EH (cell line): ENCODE measurements at places on chromosomes 11 and 22.
A peak's percentile ranks its signal among the peaks of the same experiment; 100 is the strongest.

DNA sequence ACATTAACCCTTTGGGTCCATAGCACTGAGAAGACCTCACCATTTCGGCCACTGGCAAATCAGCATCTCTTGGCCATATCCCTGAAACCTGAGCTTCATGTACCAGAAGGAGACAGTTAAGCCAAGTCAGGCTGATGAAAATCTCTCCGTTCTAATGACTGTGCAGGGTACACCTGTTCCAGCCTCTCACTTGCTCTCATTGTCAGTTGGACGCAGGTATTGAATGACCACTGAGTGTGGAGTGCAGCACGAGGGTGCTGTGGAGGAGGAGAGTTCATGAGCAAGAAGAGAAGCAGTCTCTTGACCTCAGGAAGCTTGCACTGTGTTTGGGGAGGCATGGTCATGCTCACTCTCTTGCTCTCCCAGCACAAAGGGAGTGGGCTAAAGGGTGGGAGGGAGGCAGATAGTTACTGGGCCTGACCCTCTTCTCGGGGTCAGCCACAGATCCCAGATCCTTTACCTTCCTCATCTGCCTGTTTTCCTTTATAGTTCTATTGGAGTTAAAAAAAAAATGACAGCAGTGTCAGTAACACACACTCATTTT lies 65.2 kb downstream of the ZBTB16 start:
- DNase-seq = no peak

DNA sequence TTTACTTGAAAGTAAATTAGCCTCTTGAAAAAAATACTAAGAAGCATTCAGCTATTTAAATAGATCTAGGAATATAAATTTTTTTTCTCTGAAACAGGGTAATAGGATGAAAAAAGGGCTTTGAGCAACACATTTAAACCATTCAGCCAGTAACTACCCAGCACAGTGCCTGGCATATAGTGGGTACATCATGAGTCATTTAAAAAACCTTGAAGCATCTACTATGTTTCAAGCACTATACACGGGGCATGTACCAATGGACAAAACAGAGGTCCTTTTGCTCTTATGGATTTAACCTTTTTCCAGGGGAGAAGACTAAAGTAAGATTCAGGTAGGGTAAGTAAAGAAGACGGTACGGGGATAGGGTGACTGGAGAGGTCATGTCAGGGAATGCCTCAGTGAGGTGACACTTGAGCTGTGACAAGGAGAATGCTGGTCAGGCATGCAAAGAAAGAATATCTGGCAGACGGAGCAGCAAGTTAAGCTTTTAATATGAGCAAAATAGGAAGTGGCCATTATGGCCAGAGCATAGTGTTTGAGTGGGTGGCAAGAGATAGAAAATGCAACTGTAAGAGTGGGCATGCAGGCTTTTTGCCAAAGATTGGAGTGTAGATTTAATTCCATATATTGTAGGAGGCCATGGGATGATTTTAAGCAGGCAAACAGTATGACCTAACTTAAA lies 101.1 kb downstream of the HIPK3 start:
- no peak for DNase-seq

DNA sequence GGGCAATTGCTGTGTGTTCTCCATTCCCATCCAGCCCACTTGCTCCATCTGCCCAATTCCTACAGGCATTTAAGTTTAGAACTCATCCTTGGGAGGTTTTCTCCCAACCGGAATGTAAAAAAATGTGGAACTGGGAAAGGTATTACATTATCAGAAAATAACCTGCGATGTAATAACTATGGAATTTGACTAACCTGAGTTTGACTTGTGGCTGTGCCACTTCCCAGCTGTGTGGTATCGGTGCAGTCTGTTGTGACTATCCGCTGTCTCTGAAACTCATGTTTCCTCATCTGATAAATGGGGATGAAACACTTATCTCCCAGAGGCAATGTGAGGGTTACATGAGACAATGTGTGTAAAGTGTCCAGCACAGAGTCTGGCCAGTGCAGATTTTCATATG lies 77.6 kb downstream of the TENM4 start:
- DNase-seq = no peak

DNA sequence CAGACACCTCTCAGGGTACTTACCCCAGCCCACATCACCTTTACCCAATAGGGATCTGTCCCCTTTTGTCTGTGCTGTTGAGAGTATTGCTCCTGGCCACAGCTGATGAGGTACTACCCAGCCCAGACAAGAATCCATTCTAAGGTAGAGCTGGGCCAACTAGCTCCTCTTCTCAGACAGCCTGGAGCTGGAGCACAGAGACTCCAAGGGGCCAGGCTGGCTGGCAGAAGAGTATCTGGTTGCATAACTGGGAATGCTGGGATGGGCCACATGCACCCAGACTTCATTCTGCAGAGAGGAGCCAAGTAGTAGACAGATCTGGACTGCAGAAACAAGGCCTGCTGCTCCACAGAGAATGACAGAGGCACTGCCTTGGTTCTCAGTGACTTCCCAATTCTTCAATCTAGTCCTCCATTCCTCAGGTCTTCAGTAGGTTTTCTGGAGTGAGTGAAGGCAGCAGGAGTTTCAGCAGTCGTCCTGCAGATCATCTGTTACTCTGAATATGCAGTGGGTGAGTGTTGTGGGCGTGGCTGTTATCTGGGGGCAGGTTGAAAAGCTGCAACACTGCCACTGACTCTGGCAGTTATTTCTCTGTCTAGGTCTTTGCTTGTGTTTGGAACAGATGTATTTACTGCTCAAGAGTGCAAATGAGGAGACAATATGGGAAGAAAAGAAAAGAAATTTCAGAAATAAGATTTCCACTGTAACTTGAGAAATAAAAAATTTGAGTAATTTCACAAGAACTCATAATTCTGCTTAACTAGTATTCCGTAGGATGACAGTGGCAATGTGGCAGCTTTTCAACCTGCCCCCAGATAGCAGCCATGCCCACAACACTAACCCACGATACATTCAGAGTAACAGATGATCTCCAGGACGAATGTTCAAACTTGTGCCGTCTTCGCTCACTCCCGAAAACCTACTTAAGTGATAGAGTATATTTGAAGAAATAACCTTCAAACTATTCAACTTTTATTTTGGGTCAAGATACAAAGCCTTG lies 34.9 kb downstream of the MAPK1 start:
- peak; percentile 34 for DNase-seq

DNA sequence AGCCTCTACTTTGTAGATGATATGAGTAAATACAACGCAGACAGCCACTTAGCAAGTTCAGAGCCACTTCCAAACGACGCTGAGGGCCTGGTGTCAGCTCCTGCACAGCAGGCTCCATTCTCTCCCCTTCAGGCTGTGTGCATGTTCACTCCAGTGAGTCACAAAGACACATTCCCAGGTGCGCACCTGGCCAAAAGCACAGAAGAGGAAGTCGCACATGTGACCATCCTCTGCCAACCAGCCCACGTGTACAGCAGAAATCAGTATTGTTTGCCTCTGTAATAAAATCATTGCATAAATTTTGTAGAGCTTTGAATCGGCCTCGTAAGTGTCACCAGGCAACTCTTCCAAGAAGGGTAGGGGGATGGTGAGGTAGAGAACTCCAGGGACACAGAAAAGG lies 19.5 kb upstream of the TPH1 start:
- DNase-seq = no peak

DNA sequence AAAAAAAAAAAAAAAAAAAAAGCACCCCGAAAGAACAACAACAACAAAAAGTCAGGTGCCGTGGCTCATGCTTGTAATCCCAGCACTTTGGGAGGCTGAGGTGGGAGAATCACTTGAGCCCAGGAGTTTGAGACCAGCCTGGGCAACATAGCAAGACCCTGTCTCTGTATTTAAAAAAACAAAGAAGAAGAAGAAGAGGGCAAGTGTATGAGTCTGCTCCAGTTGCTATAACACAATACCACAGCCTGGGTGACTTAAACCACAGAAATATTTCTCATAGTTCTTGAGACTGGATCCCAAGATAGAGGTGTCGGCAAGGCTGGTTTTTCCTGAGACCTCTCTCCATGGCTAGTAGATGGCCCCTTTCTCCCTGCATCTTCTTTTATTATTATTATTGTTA lies 12.4 kb downstream of the CRYBA4 start:
- DNase-seq = no peak

- no peak for DNase-seq
Observed at GRCh38 chr11:71355281-71355680, 92.9 kb downstream of the DHCR7 start.

DNA sequence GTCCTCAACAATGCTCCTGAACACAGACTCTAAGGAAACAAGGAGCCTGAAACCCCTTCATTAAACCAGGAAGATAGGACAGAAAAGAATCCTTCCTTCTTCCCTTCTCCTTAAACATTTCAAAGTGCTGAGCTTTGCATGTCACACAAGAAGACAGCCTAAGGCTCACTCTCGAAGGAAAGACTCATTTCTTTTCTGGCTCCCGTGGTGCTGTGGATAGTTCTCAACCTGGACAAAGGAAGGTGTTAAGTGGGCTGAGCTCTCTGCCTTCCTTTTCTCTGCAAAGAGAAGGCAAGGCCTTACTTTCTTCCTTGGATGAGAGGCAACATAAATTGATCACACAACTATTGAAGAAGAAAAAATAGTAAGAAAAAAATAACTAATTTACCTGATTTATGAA lies 452.4 kb upstream of the DDI1 start:
- DNase-seq = no peak

DNA sequence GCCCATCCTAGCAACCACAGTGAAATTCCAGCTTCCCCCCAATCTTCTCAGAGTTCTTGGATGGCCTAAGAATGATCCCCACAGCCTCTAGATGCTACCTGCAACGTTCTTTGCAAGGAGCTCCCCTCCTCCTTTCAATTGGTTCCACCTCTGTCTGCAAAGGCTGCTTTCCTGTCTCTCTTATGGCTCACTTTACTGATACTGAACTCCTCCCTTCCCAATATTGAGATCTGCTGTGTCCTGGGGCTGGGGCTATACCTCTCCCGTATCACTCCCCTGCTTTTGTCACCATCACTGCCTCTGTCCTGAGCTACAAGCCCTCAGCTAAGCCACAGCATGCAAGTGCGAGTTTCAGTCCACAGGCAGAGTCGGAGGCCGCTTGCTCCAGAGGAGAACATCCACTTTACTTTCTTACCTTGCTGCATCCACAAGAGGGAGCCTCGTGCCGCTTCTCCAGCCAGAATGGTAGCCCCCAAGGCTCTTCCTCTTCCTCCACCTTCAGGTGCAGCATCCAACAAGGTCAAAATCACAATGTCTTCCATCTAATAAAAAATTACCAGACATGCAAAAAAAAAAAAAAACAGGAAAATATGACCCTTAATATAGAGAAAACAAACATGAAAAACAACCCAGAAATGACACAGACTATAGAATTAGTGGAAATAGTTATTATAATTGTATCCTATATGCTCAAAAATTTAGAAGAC lies 48.6 kb upstream of the TMEM45B start:
- peak; percentile 40 for DNase-seq

- no peak for DNase-seq
Observed at GRCh38 chr22:38970551-38970950, 11.6 kb upstream of the APOBEC3B start.

DNA sequence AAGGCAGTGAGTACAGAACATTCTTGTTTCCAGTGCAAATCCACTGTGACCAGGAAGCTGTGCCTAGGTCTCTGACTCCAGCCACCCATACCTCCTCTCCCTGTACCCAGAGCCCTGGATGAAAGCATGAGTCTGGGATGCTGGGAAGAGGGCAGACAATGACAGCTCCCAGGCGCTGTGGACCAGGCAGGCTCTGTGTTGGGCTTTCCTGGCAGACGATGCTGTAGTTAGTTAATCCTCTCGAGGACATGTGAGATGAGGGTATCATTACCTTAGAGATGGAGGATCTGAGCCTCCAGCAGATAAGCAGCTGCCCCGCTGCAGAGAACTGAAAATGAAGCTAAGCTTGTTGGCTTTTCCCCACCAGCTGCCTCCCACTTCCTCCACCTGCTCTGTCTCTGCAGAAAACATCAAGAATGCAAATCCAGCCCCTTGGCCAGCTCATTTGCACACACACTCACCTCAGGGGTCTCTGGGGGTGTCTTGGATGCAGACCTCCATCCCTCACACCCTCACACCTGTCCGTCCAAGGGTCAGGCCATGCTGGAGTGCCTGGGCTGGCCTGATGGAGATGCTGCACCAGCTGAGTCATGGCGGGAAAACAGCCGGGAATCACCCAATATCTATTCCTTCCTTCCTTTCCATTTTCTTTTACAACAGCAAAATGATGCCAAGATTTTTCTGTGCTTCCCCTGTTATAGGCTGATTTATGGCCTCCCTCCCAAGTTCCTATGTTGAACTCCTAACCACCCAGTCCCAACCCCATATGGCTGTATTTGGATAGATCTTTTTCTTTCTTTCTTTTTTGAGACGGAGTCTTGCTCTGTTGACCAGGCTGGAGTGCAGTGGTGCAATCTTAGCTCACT lies 94.9 kb upstream of the SEPTIN5 start:
- DNase-seq = no peak

GRCh38 chr11:63837027-63837688 lies 1.8 kb upstream of the MARK2 start:
- peak; percentile 77 for DNase-seq

GRCh38 chr11:117679461-117679860 lies 117.6 kb downstream of the DSCAML1 start:
- DNase-seq = no peak

DNA sequence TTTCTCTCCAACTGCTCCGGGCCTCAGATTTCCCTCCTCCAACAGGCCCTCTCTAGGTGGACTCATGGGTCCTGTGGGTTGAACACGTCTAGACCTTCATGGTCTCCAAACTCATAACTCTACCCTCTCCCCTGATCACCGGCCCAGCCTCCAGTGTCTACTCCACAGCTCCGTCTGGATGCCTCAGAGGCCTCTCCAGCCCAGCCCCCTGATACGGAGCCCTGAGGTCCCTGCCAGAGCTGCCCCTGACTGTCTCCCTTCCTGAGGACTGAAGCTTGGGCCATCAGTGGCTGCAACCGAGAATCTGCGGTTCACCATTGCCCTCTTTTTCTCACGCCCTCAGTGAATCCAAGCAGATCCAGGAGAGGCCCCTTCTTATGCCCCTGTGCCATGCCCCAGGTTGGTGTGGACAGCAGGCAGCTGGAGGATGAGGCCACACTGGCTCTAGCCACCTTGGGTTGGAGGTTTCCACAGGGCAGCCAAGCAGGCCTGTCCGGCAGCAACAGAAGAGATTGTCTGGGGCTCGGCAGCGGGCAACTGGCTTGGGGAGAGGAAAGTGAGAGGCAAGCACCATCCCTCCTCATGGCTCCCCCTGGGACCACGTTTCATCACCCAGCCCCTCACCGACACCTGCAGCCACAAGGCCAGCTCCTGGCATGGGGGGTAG lies 104.6 kb upstream of the FGF3 start:
- no peak for DNase-seq

- DNase-seq = no peak
Observed at GRCh38 chr22:25388866-25389540, 169.6 kb downstream of the CRYBB2 start.

DNA sequence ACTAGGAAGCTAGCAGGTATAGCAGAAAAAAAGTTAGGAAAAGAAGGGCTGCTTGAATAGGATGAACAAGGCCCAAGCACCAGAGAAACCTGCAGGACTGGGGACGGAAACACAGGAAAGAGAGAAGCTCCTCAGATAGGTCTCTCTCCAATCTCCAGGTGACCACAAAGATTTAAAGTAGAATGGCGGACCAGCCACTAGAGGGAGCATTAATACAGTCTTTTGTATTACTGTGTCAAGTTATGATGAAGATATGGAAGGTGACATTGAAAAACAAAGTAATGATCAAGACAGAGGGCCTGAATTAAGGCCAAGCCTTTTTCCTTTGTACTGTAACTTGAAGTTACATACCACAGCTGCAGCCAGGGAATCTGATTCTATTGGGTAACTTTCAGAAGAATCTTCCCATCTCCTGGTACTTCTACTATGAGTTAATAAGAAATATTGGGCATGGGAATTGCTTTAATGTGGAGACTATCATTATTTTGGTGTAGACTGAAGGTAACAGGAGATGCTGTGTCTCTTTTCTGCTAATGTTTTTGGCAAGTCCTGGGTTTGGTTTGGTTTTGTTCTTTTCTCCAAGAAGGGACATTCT lies 33.8 kb downstream of the OR2AG2 start:
- DNase-seq = peak; percentile 49
